ENCODE measurements at places on chromosomes 11 and 22. TPM values are rescaled to one million over a fixed set of nuclear protein-coding genes. Genes with fewer than 3 reads are reported as not detected.

Gene OR4X1
- not detected for total RNA-seq

Gene POU2AF2
- not detected for total RNA-seq

Gene CDCA5
- total RNA-seq = 72.9 TPM

Gene IL10RA
- 154 TPM for total RNA-seq

Gene OR9G4
- not detected for total RNA-seq

Gene ANGPTL5
- not detected for total RNA-seq

Gene BRD1
- total RNA-seq = 50.6 TPM

Gene OR52I2
- not detected for total RNA-seq

Gene TTC36
- 0.55 TPM for total RNA-seq

Gene C11orf21
- 71.7 TPM for total RNA-seq

Gene SULT4A1
- not detected for total RNA-seq

Gene GLB1L3
- total RNA-seq = 8.5 TPM

Gene IGLL1
- not detected for total RNA-seq

Gene MEI1
- 70.4 TPM for total RNA-seq

Gene NAV2
- 0.20 TPM for total RNA-seq

Gene OVCH2
- total RNA-seq = not detected

Gene RAB36
- total RNA-seq = 0.22 TPM

Gene PATE2
- total RNA-seq = not detected

Gene MS4A12
- total RNA-seq = not detected

Gene MISFA
- 0.66 TPM for total RNA-seq

Gene KRTAP5-11
- not detected for total RNA-seq

Gene DEFB131B
- total RNA-seq = not detected

Gene CHST1
- total RNA-seq = not detected

Gene UCP3
- 1.7 TPM for total RNA-seq

Gene GGT1
- total RNA-seq = 32.7 TPM

Gene OR8A1
- not detected for total RNA-seq

Gene C11orf91
- not detected for total RNA-seq

Gene ZP1
- total RNA-seq = not detected

Gene SCUBE1
- total RNA-seq = not detected

Gene CFAP300
- not detected for total RNA-seq

Gene ROBO3
- 15.9 TPM for total RNA-seq

Gene LRRC74B
- not detected for total RNA-seq

Gene MRPL23
- 83.6 TPM for total RNA-seq

Gene GRIA4
- not detected for total RNA-seq

Gene TRPC6
- total RNA-seq = not detected

Gene TLCD5
- not detected for total RNA-seq

Gene SLC37A2
- total RNA-seq = 0.50 TPM

Gene SCUBE2
- not detected for total RNA-seq

Gene PTPRCAP
- total RNA-seq = 404 TPM

Gene POTEH
- not detected for total RNA-seq

Gene MB
- not detected for total RNA-seq

Gene MS4A15
- not detected for total RNA-seq

All from activated naive CD4-positive, alpha-beta T cell treated with anti-CD3 and anti-CD28 coated beads, Interleukin-2, amount 10 ng/mL, durations not matched to agents 5 hours and 36 hours (primary cell).